ENCODE measurements at places on chromosomes 2 and 18. TPM values are rescaled to one million over a fixed set of nuclear protein-coding genes. Genes with fewer than 3 reads are reported as not detected.

GRCh38 chr18:47108373-47108772 lies 41.9 kb downstream of the HDHD2 start:
- no peak overlapping the region for H3K27ac ChIP-seq
- no peaks in the 10 kb centered on the region for H3K4me1 ChIP-seq
- DNase-seq: no peak

GRCh38 chr2:219633276-219634065 lies 6.0 kb downstream of the SLC4A3 start:
- H3K36me3 ChIP-seq: no peaks in the 10 kb centered on the region
- H3K27ac ChIP-seq: no peak overlapping the region
- no peaks in the 10 kb centered on the region for H3K4me1 ChIP-seq
- no peak overlapping the region for H3K4me3 ChIP-seq
- no peak for DNase-seq
- no peaks in the 10 kb centered on the region for H3K27me3 ChIP-seq

GRCh38 chr18:4096486-4096885 lies 358.6 kb downstream of the DLGAP1 start:
- H3K27ac ChIP-seq: no peak overlapping the region
- no peak overlapping the region for H3K4me3 ChIP-seq
- H3K36me3 ChIP-seq: no peaks in the 10 kb centered on the region
- no peaks in the 10 kb centered on the region for H3K27me3 ChIP-seq

DNA sequence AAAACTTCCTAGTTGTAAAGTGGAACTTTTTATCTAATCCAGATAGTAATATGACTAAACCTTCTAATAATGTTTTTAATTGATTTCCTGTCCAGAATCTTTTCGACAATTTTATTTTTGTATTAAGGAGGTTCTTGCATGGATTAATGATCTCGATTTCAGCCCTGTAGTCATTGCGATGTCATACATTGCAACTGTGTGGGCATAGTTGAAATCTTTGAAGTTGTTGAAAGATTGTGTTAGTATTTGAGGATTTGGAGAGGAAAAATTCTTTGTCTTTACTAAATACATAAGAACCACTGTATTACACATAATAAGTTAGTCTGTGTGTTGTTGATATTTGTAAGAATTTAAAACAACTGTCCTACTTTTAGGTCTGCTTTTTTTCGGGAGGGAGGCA lies 31.1 kb downstream of the ACSL3 start:
- DNase-seq: no peak
- no peak overlapping the region for H3K4me3 ChIP-seq
- H3K27me3 ChIP-seq: no peaks in the 10 kb centered on the region
- no peak overlapping the region for H3K27ac ChIP-seq
- H3K36me3 ChIP-seq: no peaks in the 10 kb centered on the region

DNA sequence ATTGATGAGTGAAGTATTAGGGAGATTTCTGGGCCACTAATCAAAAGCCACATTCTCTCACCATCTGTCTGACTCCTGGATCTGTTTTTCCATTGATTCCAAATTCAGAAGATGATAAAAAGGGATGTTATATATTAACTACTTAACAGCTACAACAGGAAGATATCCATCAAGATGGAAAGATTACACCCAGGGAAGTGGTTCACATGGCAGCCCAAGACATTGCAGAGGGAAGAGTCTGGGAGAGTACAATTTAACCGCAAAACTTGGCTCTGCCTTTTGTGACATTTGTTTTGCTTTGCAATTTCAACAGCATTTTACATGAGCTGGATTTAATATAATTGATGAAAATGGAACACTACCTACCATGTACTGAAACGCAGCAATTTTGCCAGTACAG lies 22.5 kb upstream of the TCF4 start:
- DNase-seq: no peak
- H3K27me3 ChIP-seq: no peaks in the 10 kb centered on the region
- H3K36me3 ChIP-seq: no peaks in the 10 kb centered on the region

DNA sequence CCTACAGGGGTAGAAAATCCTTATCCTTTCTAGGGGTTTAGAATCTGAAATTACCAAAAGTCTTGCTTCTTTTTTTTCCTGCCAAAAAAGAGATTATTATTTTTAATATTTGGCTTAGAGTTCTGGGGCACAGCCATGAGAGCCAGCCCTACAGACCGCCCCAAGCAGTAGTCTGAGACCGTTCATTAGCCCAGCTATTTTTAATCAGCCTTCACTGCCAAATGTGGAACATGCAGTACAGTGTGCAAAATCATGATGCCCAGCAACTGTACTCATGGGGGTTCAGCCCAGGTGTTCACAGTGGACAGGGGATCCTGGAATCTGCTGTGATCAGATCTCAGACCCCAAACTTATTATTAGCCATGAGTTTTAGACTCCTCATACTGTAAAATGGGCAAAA lies 60.4 kb downstream of the GRB14 start:
- H3K4me1 ChIP-seq: no peaks in the 10 kb centered on the region
- no peak overlapping the region for H3K27ac ChIP-seq
- no peaks in the 10 kb centered on the region for H3K36me3 ChIP-seq

DNA sequence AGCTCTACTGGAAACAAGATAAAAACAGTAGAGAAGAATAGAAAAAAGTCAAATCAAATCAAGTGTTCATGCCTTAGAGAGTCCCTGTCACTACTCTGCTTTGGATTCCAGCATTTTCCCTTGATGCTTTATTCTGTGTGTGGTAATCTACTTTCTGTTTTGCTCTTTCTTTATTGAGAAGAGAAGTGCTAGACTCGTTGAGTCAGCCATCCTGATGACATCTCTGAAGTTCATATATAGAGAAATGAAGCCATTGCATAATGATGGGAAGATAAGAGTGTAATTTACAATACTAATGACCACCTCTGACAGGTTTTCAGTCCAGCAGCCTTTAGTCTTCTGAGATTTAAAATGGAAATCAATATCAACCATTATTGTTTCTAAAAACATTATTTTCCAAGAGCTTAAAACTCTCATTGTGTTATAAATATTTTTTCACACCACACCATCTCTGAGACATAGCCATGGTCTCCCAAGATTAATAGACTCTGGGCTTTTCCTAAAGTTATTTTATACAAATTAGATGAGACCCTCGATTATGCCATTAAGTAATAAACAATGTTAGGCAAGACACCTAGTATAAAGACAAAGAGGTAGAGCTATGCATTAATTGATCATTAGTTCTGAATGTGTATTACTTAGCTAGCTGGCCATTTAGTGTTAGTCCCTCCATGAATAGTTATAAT lies 679.0 kb upstream of the ACVR2A start:
- no peaks in the 10 kb centered on the region for H3K4me1 ChIP-seq
- no peaks in the 10 kb centered on the region for H3K36me3 ChIP-seq
- H3K4me3 ChIP-seq: no peak overlapping the region
- no peaks in the 10 kb centered on the region for H3K27me3 ChIP-seq
- DNase-seq: no peak

GRCh38 chr18:46356278-46357033 lies 252.3 kb downstream of the HAUS1 start:
- DNase-seq: no peak
- no peaks in the 10 kb centered on the region for H3K27me3 ChIP-seq
- H3K27ac ChIP-seq: no peak overlapping the region
- H3K36me3 ChIP-seq: no peaks in the 10 kb centered on the region
- H3K4me3 ChIP-seq: no peak overlapping the region
- H3K4me1 ChIP-seq: no peaks in the 10 kb centered on the region

DNA sequence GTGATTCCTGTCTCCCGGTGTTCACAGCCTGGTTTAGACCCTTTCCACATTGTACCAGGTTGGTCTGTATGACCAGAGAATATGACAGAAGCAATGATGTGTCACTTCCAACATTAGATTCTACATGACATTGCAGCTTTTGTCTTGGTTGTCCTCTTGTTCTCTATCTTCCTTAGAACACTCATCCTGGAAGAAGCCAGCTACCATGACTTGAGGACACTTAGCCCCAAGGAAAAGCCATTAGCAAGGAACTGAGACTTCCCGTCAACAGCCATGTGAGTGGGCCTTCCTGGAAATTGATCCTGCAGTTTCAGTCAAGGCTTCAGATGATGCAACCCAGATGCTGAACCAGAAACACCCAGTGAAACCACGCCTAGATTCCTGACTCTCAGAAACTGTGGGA lies 143.3 kb downstream of the MREG start:
- no peaks in the 10 kb centered on the region for H3K4me1 ChIP-seq
- H3K27ac ChIP-seq: no peak overlapping the region
- no peak for DNase-seq
- no peaks in the 10 kb centered on the region for H3K27me3 ChIP-seq
- H3K4me3 ChIP-seq: no peak overlapping the region

GRCh38 chr18:9428862-9429661 lies 46.3 kb upstream of the RALBP1 start:
- DNase-seq: no peak
- H3K27me3 ChIP-seq: no peaks in the 10 kb centered on the region
- H3K36me3 ChIP-seq: no peaks in the 10 kb centered on the region
- no peak overlapping the region for H3K27ac ChIP-seq

CLEC4F gene
- total RNA-seq: not detected

PTPRN gene
- total RNA-seq: not detected

Data from Peyer's patch (tissue), 4 donors.